ENCODE measurements at places on chromosomes 2 and 18.

GRCh38 chr2:219728991-219729487 lies 101.6 kb downstream of the SLC4A3 start:
- DNase-seq, result no peak

- DNase-seq, result no peak
Observed at GRCh38 chr2:198499539-198499938, 695.1 kb downstream of the PLCL1 start.

DNA sequence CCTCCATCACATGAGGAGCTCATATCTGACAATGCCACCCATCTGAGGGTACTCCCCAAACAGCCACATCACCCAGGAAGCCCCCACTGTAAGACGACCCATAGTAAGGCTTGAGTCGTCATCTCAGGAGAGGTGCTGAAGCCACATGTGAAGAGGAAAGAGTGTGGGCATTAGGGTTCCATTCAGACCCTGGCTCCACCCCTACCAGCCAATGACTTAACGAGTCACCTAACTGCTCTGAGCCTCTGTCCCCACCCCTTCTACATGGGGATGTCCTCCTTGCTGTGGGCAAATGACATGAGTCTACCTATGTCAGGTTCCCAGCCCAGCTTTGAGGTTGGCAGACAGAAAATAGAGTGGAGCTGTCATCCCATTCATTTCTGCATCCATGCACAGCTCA lies 46.3 kb downstream of the C1QL2 start:
- DNase-seq, result no peak

DNA sequence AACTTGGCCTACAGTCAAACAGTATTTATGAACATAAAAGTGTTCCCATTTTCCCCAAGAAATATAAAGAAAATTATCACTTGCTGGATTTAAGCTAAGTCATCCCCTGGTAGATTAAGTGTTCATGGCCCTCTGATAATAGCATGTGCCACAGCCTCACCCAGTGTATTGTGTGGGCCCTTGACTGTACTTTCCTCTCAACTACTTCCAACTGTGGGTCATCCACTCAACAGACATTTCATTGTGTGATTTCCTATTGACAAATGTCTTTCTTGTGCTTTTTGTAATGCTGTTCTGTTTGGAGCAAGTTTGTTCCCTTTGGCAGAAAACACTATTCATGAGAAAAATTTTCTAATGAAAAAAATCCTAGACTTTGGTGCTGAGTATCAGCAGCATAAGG lies 48.4 kb upstream of the TMEM17 start:
- no peak for DNase-seq

- DNase-seq, result peak; percentile 31
Observed at GRCh38 chr2:173146590-173146989, 70.9 kb downstream of the MAP3K20 start.

Data from activated CD4-positive, alpha-beta T cell treated with anti-CD3 and anti-CD28 coated beads, Interleukin-2, amount 50 U/mL, for 16 hours (primary cell).